ENCODE measurements at places on chromosomes 6 and 20.
A peak's percentile ranks its signal among the peaks of the same experiment; 100 is the strongest.

DNA sequence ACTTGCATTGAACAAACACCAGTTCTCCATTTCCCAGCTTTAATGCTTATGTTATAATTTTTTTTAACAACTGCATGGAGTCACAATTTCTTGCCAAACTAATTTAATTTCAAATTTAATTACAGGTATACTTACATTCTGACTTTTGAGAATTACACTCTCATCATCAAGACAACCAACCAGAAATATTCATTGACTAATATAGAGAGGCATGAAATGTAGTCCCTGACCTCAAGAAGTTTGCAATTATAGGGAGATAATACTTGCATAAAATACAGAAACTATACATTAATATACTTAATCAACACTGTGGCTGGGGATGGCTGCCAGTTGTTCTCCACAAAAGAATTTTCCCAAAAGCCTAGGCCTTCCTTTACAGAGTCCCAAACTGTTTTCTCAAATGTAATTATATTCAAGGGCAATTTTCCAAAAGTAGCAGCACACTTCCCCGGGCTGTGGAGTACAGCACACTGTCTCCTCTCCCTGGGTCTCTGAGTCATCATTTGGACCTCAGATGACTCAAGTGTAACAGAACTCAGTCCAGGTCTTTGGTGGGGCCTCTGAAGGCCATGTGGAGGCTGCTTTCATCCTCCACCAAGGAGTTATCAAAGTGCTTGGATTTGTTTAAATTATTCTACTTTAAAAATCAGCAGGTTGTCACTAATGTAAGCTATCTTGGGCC is 114.1 kb downstream of the KIF16B start:
- peak; percentile 6 for DNase-seq
- H3K4me1 ChIP-seq = peaks cover 13% of the 10 kb centered on the region
- no peaks in the 10 kb centered on the region for H3K36me3 ChIP-seq
- H3K4me3 ChIP-seq = no peak overlapping the region
- H3K27me3 ChIP-seq = no peaks in the 10 kb centered on the region

DNA sequence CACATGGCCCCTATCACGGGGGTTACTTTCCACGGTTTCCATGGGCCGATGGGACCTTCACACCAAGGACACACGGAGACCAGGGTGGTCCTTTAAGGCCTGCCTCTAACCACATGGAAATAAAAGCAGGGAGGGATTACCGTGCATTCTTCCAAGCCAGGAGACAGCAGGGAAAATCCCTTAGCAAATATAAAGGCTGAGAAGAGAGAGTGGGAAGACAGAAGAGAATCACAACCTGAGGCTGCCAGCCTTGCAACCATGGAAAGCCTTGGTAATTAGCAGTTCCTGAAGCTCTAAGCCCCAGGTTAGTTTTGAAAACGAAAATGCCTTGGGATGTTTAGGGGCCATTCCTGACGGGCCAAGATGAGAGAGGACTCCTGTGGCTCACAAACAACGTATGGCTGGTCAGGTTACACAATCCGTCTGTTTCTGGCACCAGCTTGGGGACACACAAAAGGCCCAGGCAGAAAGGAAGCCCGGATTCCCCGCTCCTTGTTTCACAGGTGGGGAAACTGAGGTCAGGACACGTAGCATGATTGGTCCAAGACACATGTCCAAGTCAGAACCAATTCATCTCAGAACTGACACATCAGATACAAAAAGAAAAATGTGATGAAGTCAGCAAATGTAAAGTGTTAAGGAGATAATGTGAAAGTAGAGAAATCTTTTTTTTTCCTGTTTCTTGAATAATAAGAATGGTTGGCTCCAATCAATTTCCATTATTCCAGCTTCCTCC is 2.8 kb downstream of the PREX1 start:
- H3K36me3 ChIP-seq = no peaks in the 10 kb centered on the region
- DNase-seq = no peak
- H3K4me1 ChIP-seq = peaks cover 27% of the 10 kb centered on the region
- H3K4me3 ChIP-seq = peak overlapping the region; percentile 90
- peak overlapping the region; percentile 54 for H3K27ac ChIP-seq

- H3K27ac ChIP-seq = no peak overlapping the region
- DNase-seq = no peak
- H3K4me3 ChIP-seq = no peak overlapping the region
- no peaks in the 10 kb centered on the region for H3K27me3 ChIP-seq
- H3K4me1 ChIP-seq = no peaks in the 10 kb centered on the region
Observed at GRCh38 chr20:50810063-50810462, 15.2 kb downstream of the BCAS4 start.

GRCh38 chr20:31572701-31573554 is 32.2 kb upstream of the ID1 start:
- H3K4me3 ChIP-seq = peak overlapping the region; percentile 74
- H3K27me3 ChIP-seq = no peaks in the 10 kb centered on the region

DNA sequence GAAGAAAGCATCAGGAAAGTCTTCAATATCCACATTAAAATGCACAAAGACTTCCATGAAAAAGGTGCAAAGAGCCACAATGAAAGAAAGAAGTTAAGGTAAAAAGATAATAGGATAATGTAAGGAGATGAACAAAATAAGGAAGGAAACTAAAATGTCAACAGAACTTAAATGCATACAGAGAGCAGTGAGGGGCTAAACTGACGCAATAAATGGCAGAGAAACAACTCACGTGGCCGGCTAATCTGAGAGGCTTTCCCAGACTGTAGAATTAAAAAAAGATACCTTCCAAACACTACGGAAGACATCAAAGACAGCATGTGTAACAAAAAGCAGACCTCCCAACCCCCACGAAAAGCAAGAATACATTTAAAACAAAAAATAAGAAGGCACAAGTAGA is 73.7 kb downstream of the GMDS start:
- H3K4me1 ChIP-seq = peaks cover 22% of the 10 kb centered on the region
- H3K27ac ChIP-seq = no peak overlapping the region
- peak overlapping the region; percentile 13 for H3K4me3 ChIP-seq
- no peaks in the 10 kb centered on the region for H3K36me3 ChIP-seq
- no peak for DNase-seq

DNA sequence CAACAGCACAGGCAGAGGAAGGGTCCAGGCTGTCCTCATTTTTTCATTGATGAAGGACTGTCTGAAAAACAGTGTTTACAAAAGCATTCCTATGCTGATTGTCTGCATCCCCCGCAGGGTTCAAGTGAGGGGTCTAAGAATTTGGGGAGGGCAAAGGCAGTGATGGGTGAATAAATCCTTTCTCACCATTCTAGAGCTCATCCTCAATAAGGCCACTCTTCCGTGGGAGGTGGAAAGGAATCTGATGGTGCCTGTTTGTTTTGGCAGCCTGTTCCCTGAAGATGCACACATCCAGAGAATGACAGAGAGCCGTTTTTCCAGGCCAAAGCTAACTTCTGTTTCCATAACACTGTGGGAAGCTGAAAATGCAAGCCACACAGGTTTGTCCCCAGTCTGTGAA is 164.5 kb downstream of the MOXD1 start:
- DNase-seq = no peak
- no peaks in the 10 kb centered on the region for H3K4me1 ChIP-seq
- H3K27me3 ChIP-seq = no peaks in the 10 kb centered on the region
- no peak overlapping the region for H3K4me3 ChIP-seq
- no peak overlapping the region for H3K27ac ChIP-seq
- H3K36me3 ChIP-seq = no peaks in the 10 kb centered on the region

DNA sequence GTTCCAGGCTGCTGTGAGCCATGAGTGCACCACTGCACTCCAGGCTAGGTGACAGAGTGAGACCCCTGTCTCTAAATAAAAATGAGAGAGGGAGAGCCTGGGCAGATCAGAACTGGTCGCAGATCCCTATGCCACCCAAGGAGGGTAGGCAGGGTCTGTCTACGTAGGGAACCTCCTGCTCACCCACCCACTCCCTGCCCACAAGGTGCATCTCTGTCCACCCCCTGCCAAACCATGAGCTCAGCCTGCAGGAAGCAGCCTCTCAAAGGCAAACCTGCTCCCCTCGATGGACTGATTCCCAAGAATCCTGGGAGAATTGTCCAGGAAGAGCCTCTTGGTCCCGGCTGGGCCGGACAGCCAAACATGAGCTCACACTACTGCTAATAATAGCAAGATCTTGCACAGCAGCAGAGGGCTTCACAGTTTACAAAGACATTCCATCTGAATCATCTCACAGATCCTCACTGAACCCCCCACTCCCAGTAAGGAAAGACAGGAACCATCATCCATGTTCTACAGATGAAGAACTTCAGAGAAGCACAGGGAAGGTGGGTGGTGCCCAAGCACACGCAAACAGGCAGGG is 27.8 kb upstream of the TLDC2 start:
- H3K27me3 ChIP-seq = no peaks in the 10 kb centered on the region
- no peak overlapping the region for H3K4me3 ChIP-seq
- peaks cover 36% of the 10 kb centered on the region for H3K4me1 ChIP-seq
- H3K36me3 ChIP-seq = no peaks in the 10 kb centered on the region
- peak overlapping the region; percentile 89 for H3K27ac ChIP-seq
- no peak for DNase-seq

DNA sequence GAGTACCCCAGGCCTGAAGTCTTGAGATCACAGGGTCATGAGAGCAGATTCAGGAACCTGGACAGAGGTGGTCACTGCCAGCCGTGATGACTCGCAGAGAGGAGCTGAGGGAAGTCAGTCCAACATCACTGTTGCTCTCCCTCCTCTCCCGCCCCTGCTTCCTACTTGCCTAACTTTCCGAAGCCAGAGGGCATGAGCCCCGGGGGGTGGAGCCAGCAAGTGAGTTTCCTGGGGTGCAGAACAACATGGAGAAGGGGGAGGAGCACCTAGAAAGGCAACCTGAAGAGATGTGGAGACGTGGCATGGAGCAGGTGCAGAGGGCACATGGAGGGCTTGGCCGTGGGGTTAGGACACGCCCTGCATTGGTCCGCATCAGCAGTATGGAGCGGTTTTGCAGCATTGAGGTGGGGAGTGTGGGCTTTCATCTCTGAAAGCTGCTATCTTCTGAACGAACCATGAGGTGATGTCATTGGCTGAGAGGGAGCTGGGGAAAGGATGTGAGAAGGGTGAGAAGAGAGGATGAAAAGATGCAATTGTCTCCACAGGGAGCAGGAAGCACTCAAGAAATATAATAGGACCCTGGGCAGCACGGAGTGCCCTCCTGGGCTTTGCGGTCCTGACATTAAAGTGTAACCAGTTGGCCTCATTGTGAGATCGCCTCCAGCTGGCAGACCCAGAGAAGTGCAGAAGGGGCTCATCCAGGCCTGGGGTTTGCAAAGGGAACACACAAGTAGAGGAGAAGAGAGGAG is 25.0 kb downstream of the GDAP1L1 start:
- no peak overlapping the region for H3K27ac ChIP-seq
- peaks cover 6% of the 10 kb centered on the region for H3K36me3 ChIP-seq
- no peak for DNase-seq
- no peak overlapping the region for H3K4me3 ChIP-seq
- no peaks in the 10 kb centered on the region for H3K27me3 ChIP-seq

DNA sequence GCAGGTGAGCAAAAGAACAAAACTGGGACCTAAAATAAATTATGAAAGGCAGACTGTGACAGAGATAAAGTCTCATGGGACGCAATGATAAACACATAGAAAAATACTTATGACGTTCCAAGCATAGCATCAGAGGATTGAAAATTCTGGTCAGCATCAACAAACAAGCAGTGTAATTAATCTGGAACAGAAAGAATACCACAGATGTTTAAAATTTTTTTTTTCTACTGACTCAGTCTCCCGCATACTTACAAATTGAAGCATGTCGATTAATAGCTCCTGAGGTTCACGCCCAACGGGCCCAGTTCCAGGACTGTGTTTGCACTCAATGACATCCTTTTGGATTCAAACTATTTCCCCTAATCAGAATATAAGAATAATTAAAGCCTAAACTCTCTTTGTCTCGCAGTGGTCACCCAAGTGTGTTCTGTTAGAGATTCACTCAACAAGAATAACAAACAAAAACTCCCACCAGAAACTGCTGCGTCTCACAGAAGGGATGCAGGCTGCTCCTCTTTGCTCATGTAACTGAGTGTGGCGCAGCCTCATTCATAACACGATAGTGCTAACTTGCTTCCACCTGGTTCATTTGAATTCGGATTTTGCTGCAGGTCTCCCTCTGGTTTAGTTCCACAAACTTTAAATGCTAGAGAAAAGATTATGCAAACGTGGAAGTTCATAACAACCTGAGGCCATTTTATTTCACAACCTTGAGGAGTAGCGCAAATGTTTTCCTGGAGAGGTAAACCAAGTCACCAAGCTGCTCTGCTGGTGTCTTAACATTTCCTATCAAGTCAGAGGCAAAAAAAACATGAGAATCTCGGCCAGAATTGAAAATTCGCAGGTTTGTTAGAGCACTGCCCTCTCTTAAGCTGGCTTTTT is 69.0 kb upstream of the CITED2 start:
- no peak overlapping the region for H3K4me3 ChIP-seq
- H3K27ac ChIP-seq = no peak overlapping the region
- H3K4me1 ChIP-seq = no peaks in the 10 kb centered on the region
- H3K36me3 ChIP-seq = no peaks in the 10 kb centered on the region
- no peak for DNase-seq

DNA sequence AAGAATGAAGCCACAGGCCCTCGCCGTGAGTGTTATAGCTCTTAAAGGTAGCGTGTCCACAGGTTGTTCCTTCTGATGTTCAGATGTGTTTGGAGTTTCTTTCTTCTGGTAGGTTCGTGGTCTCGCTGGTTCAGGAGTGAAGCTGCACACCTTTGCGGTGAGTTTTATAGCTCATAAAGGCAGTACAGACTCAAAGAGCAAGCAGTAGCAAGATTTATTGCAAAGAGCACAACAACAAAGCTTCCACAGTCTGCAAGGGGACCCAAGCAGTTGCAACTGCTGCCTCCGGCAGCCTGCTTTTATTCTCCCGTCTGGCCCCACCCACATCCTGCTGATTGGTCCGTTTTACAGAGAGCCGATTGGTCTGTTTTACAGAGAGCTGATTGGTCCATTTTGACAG is 5.2 kb downstream of the HIVEP1 start:
- peaks cover 9% of the 10 kb centered on the region for H3K4me1 ChIP-seq
- no peak overlapping the region for H3K4me3 ChIP-seq
- DNase-seq = no peak
- H3K27me3 ChIP-seq = no peaks in the 10 kb centered on the region

DNA sequence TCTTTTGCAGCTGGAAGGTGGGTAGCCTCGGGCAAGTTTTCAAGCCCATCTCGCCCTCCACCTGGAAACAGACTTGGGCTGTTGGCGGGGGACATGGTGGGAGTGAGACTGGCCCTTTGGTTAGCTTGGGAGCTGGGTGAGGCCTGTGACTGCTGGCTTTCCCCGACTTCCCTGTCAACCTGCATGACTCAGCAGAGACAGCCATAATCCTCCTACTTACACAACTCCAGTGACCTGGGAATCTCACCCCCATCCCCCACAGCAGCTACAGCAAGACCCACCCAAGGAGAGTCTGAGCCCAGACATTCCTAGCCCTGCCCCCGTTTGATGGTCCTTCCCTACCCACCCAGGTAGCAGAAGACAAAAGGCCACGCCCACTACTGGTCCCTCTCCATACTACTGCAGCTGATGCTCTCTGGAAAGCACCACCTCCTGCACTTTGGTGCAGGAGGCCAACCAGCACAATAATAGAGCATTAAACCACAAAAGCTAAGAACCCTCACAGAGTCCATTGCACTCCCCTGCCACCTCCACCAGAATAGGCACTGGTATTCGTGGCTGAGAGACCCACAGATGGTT is 188.4 kb downstream of the TRDN start:
- no peak overlapping the region for H3K27ac ChIP-seq
- no peak for DNase-seq
- no peaks in the 10 kb centered on the region for H3K36me3 ChIP-seq
- no peaks in the 10 kb centered on the region for H3K4me1 ChIP-seq
- no peaks in the 10 kb centered on the region for H3K27me3 ChIP-seq

- no peak for DNase-seq
- peaks cover 1% of the 10 kb centered on the region for H3K4me1 ChIP-seq
- peaks cover 18% of the 10 kb centered on the region for H3K36me3 ChIP-seq
- H3K4me3 ChIP-seq = no peak overlapping the region
- H3K27ac ChIP-seq = no peak overlapping the region
Observed at GRCh38 chr20:21241406-21241805, 61.7 kb upstream of the XRN2 start.

- H3K27me3 ChIP-seq = no peaks in the 10 kb centered on the region
- peaks cover 14% of the 10 kb centered on the region for H3K36me3 ChIP-seq
- H3K27ac ChIP-seq = no peak overlapping the region
- H3K4me3 ChIP-seq = no peak overlapping the region
Observed at GRCh38 chr6:52982680-52983079, 12.4 kb downstream of the GSTA4 start.

All from thoracic aorta (tissue), 2 donors.